Omental fat pad (tissue), 4 donors: ENCODE measurements at places on chromosomes 7 and 10. TPM values are rescaled to one million over a fixed set of nuclear protein-coding genes. Genes with fewer than 3 reads are reported as not detected.

Gene SNX8
- 21.0 TPM for total RNA-seq

- no peak for DNase-seq
Observed at GRCh38 chr7:112089551-112089950, 116.6 kb downstream of the DOCK4 start.

Gene WEE2
- 0.79 TPM for total RNA-seq

- no peak for DNase-seq
Observed at GRCh38 chr7:105198223-105198622, 184.2 kb downstream of the KMT2E start.

DNA sequence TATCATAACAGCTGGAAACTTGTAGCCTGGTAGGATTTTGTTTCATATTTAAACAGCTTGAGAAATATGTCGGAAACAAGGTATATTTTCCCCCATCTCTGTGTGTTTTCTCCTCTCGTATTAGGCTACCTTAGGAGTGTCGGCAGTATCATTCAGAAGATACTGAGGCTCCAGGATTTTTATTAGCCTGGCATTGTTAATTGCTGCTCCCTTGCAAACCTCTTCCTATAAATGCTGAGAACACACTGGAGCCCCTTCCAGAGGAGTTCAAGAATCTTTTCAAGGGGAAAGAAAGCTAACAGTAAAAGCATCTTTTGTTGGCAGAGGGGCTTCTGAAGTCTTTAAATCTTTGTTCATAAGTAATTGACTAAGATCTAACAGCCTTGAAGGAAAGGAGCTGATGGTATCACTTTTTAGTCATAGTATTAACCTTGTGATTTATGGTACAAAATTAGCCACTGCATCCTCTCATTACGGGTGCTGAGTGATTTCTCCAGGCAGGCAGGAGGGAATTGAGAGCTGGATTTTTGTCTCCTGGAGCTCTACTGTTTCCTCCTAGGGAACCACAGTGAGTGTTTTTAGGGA, 998.7 kb downstream of the LRMDA start:
- no peak for DNase-seq

GRCh38 chr10:86343761-86344160, 22.8 kb downstream of the GRID1 start:
- DNase-seq, result no peak

Gene GSAP
- 20.8 TPM for total RNA-seq

DNA sequence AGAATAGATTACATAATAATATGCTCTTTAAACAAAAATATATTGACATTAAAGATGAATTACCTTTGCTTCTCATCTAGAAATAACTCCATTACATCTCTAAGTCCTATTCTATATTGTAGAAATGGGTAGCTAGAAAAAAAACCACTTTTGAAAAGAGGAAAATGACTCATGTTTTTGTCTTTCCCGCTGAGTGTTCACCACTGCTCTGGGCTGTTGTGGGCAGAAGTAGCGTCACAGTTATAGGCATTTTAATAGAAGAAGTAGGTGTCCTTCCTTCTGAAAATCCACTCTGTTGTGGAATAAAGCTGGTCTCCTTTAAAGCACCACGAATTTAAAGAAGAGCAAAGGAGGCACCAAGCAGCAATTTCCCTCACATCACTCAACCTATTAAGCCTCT, 117.6 kb upstream of the NFE2L3 start:
- DNase-seq, result no peak

DNA sequence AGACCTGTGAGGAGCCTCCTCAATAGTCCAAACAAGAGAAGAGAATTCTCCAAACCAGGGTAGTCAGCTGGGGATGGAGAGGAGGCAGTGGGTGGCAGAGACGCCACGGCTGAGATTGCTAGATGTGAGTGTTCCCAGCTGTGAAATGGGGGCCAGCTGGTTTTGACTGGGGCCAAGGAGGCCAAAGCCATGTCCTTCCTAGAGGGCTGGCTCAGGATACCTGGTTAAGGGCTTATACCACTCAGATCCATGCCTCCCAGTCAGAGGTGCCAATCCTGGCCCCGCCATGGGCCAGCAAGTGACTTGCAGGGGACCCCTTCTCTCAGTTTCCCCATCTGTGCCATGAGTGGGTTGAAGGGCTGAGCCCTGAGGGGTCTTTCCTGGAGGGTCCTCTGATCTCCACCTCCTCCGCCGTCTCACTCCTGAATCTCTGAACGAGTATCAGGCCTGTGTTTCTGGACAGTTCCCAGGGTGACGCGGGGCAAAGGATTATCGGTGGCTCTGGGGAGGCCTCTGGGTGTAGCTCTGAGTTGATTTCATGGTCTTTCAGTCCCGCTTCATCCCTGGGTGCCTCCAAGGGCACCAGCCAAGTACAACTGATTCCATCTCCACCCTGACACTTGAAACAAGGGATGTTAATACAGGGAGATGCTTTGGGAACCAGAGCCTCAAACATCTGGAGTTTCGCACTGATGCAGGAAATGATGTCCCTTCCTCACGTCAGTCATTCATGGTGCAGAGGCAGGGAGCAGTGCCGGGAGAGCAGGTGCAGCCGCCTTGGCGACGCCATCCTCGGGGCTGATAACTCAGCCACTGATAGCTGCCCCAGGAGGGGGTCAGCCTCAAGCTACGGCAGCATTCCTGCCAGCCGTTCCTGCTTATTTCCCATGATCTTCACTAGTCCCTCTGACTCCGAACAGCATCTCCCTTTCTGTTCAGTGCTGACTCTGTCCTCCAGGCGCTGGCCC, 126.7 kb downstream of the RGS10 start:
- DNase-seq, result no peak

DNA sequence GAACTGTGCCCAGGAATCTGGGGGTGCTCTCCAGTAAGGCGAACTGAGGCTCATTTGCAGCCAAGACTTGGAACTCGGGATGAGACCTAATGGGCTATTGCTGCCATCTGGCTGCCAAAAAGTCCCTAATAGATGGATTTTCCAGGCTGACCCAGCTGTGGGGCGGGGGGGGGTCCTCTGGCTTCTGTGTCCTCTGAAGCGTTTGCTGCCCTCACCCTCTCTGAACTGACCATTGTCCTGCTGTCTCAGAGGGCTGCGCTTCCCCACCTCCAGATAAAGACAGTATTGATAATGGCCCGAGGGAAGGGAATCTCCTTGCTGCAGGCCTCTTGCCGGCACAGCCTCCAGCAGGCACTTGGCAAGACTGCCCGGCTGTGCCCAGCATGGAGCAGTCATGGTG, 46.6 kb downstream of the CLEC2L start:
- DNase-seq, result no peak

GRCh38 chr7:96067321-96067720, 254.6 kb downstream of the SLC25A13 start:
- no peak for DNase-seq

DNA sequence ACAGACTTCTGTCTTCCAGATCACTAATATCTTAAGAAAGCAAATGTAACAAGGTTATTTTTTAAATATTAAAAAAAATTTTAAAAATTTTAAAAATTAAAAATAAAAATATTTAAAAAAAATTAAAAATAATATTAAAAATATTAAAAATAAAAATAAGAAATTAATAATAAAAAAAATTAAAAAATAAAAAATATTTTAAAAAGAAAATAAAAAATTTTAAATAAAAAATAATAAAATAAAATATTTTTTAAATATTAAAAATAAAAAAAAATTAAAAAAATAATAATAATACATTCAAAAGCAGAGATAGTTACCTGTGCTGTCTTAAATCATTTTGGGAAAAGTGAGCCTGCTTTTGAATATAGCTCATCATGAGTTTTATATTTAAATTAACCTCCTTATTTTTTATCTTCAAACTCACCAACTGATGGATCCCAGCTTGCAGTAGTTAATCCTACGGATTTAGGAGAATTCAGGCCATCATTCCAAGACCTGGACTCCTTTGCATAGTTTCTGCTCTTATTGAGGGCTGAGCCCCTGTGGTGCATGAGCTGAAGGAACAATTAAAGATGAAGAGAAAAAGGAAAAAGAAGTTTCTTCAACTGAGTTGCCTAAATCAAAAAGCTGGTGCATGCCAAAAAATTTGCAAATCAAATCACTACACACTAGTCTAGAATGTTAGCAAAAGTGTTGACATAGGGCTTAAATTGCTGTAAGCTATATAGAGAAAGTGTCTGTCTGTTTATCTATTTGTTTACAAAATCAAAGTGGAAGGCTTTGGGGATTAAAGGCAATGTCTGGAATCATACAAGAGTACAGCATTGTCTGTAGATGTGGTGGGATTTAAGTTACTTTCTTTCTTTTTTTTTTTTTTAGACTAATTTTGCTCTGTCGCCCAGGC, 50.5 kb upstream of the ZNF438 start:
- DNase-seq, result no peak

DNA sequence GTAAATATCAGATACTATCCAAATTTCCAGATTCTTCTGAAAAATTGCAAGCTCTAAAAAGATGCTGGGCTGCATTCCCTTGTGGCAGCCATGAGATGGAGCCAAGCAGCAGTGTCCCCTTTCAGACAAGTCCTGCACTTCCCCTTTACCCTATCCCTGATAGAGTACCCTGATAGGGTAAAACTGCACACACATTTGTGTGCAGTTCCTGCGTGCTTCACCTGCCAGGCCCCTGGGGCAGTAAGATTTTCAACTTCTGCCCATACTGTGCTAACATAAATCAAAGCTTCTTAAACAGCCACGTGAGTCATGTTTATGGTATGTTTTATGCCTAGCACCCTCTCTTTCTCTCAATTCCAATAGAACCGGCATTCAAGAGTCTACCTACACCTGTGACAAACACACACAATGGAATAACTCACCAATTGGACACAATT, 52.2 kb downstream of the IFIT5 start:
- DNase-seq, result no peak

GRCh38 chr7:18753972-18754610, 258.5 kb downstream of the HDAC9 start:
- DNase-seq, result no peak

- no peak for DNase-seq
Observed at GRCh38 chr10:112507046-112507445, 60.0 kb downstream of the VTI1A start.

GRCh38 chr10:8898745-8899330, 844.4 kb downstream of the GATA3 start:
- no peak for DNase-seq

DNA sequence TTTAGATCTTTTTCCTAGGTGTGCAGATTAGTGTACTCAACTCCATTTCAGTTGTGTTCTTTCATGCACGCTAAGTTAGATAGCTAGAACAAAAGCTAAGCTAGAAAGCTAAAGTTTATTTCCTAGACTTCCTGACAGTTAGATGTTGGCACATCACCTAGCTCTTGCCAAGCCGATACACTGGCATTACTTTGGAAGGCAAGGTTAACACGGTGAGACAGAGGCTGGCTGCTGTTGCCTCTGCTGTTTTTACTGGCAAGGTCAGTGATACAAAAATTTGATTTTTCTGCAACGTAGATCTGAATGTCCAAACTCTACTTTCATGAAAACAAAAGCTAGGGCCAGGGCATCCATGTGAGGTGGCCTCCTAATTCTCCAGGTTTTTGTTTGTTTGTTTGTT, 203.4 kb downstream of the IMMP2L start:
- DNase-seq, result no peak

GRCh38 chr10:87827681-87828080, 9.7 kb upstream of the ATAD1 start:
- DNase-seq, result no peak

DNA sequence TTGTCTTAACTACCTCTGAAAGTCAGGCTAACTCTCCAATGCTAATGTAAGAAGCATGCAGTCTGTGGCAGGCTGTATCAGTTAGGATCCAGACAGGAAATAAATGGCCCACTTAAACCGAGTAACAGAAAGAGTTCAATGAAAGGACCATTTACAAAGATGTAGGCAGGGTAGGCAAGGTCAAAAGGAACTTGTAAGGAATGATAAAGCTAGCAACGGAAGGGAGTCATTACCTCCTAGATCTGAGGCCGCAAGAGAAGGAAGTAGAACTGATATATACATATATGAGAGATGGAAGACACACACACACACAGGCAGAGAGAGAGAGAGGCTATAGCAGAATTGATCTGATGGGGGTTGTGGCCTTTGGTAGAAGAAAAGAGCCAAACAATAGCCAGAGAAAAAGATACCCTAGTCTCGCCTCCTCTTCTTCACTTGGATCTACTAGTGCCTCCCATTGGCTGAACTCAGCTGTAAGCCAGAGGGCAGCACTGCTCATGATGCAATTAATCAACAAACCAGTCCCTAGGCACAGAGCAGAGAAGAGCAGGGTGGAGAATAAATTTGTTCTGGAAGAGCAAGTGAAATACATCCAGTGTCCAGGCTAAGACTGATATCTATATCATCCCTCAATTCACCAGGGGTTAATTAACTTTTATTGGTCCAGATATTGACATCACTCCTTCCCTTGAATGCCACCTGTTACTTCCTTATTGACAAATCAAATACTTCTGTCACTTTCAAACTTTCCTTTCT, 91.2 kb downstream of the LSMEM1 start:
- no peak for DNase-seq

GRCh38 chr10:1402816-1403507, 334.4 kb downstream of the ADARB2 start:
- no peak for DNase-seq

DNA sequence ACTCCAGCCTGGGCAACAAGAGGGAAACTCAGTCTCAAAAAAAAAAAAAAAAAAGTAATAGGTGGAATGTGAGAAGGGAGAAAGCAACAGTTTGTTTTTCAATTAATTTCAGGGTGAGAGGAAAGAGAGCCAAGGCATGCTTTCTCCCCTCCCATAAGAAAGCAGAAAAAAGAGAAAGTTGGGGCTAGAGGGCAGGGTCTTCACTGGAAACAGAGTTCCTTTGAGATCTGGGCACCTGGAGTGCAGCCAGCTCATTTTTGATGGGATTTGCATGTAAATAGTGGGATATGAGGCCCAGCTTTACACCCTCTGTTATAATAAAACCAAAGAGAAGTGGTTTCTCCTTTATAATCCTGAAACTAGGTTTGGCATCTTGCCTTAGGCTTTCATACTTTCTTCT, 13.8 kb upstream of the STOX1 start:
- no peak for DNase-seq

DNA sequence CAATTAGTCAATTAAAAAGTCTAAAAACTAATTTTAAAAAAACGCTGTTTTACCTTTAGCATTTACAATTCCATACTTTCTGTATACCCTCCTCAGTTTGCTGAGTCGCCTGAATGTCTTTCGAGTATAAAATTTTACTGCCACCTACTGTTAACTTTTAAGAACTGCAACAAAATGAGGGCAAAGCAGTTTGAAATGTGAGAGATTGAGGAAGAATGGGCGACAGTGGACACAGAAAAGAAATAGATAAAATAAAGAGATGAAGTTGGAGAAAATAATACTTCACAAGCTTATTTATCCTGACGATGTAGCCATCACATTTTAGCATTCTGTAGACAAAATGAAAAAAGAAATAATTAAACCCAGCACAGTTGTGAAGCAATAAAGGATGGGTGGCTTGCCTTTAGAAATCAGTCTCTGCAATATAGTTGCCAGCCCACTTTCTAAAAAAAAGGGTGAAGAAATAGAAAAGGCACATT, 110.8 kb upstream of the PTN start:
- DNase-seq, result no peak

Gene FOXP2
- total RNA-seq, result 5.0 TPM

DNA sequence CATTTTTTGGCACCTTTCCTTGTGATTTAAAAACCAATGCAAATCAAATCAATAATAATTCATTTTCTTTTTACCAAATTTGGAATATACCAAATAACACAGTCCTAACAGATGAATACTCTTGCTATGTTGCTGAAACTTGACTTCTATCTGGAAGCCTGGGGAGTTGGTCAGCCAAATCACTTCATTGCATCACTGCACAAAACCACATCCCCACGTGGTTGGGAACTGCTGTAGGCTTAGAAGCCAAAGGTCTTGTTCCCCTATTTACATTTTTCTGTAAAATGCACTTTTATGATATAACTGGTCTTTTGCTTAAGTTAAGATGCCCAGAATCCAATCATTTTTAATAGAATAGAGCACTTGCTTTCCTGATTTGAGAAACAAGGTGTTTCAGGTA, 15.2 kb downstream of the GPR85 start:
- DNase-seq, result no peak

- DNase-seq, result no peak
Observed at GRCh38 chr7:73896454-73896853, 35.5 kb downstream of the TMEM270 start.
